Right lung (tissue), 10 donors: ENCODE measurements at places on chromosomes 1 and 21. TPM values are rescaled to one million over a fixed set of nuclear protein-coding genes. Genes with fewer than 3 reads are reported as not detected.

CFHR4 gene
- 0.19 TPM for polyA plus RNA-seq

RBM11 gene
- 3.7 TPM for polyA plus RNA-seq

ECM1 gene
- polyA plus RNA-seq = 2.2 TPM

SPRR3 gene
- polyA plus RNA-seq = not detected

SUCO gene
- 63.3 TPM for polyA plus RNA-seq
